Stimulated activated CD8-positive, alpha-beta memory T cell treated with anti-CD3 and anti-CD28 coated beads, Interleukin-15, amount 100 ng/mL, for 48 hours (primary cell): ENCODE measurements at places on chromosomes 5 and 9.

DNA sequence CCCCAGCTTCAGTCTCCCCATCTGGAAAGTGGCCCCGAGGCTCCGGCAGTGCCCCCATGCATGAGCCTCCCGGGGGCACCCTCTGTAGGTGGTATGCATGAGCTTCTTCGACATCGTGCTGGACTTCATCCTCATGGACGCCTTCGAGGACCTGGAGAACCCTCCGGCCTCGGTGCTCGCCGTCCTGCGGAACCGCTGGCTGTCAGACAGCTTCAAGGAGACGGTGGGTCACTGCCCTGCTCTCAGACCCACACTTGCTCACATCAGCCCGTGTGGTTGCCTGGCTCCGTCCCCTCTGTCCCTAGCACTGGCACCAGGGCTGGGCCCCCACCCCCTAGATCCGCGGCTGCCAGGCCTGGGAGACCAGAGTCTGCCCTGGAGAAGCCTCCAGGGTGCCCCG, 12.8 kb upstream of the DOLPP1 start:
- no peak for DNase-seq

DNA sequence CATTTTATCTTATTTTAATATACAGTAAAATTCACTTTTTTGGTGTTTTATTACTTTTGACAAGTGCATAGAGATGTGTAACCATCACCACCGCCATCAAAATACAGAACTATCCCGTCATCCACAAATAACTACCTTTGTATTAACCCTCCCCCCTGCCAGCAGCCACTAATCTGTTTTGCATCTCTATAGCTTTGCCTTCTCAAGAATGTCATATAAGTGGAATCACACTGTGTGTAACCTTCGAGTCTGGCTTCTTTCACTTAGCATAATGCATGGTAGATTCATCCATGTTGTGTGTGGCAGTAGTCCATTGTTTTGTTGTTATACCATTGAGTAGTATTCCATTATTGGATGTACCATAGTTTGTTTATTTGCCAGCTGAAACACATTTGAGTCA, 98.8 kb downstream of the BOD1 start:
- no peak for DNase-seq

DNA sequence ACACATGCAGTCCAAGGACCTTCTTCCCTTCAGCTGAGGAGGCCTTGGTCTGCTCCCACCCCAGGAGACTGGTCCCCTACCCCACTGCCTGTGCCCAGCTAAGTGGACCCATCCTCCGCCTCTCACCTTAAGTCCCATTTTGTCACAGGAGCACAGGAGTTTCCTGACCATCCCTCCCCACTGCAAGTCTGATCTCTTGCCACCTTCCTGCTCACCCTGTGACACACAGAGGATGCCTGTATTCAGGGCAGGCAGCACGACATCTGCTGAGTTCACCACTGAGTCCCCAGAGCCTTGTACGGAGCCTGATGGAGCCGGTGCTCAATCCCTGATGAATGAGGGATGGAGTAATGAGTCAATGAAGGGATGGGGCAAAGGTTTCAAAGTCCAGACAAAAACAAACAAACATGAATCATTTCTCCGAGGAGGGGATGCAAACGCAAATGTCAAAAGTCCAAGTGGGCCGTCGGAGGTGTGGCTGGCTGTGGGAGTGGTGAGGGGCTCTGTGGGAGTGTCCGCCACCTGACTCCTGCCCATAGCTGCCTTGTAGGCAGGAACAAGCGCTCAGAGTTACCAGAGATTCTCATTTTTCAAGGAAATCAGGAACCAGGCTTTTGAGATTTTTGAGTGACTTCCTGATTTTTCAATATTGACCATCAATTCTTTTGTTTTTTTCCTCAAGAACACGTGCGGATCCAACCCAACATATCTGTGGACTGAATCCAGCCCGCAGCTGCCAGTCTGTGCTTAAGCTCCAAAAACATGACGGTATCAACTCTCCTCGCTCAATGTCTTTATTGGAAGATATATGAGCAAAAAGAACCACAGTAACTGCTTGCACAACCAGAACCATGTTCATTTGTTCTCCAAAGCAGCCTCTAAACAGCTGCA, 4.4 kb downstream of the RAPGEF1 start:
- DNase-seq: no peak

GRCh38 chr5:68141494-68141893, 74.1 kb upstream of the PIK3R1 start:
- DNase-seq: no peak

GRCh38 chr5:4480528-4481349, 659.4 kb upstream of the ADAMTS16 start:
- no peak for DNase-seq
